ENCODE measurements at places on chromosomes 16 and 17.

- no peak for DNase-seq
Observed at GRCh38 chr17:3603119-3603869, 5.9 kb downstream of the TRPV1 start.

DNA sequence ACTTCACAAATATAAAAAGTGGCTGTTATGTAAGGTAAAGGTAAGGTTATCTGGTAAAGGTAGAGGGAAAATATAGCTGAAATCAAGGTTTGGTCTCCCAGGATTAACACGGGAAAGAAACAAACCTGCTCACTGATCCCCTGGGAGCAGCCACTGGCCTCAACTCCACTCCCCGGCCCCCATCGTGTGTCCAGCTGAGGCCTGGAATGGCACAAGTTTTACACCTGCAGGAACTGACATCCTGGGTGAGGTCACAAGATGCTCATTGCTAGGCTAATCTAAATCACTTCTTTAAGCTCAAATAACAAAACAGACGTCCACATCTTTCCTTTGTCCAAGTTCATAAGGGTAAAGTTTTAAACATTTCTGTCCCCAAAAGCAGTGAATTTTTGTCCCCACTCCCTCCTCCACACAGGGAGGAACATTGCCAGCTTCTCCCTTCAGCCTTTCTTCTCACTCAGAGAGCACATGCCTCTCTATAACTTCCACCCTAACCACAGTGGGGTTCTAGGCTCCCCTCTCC is 46.3 kb downstream of the ERN1 start:
- no peak for DNase-seq

GRCh38 chr17:27997522-27997921 is 45.0 kb upstream of the NLK start:
- DNase-seq, result no peak

DNA sequence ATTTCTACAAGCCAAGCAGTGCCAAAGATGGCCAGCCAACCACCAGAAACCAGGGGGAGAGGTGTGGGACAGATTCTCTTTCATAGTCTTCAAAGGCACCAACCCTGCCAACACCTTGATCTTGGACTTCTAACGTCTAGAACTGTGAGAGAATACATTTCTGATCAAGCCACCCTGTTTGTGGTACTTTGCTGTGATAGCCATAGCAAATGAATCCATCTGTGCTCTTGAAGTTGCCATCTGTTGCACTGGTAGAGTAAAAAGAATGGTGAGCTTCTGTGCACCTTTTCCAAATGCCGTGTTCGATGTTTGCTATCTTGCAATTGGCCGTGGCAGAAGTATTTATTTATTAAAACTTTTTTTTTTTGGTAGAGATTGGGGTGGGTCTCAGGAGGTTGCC is 16.7 kb upstream of the ADGRG1 start:
- no peak for DNase-seq

All from stimulated activated CD4-positive, alpha-beta T cell treated with anti-CD3 and anti-CD28 coated beads, Interleukin-1b, Interleukin-23, amount 100 ng/mL, for 1 hour (primary cell).